Activated naive CD4-positive, alpha-beta T cell treated with Interleukin-2 at 50 U/mL for 16 hours (primary cell): ENCODE measurements at places on chromosomes 1 and 21.

DNA sequence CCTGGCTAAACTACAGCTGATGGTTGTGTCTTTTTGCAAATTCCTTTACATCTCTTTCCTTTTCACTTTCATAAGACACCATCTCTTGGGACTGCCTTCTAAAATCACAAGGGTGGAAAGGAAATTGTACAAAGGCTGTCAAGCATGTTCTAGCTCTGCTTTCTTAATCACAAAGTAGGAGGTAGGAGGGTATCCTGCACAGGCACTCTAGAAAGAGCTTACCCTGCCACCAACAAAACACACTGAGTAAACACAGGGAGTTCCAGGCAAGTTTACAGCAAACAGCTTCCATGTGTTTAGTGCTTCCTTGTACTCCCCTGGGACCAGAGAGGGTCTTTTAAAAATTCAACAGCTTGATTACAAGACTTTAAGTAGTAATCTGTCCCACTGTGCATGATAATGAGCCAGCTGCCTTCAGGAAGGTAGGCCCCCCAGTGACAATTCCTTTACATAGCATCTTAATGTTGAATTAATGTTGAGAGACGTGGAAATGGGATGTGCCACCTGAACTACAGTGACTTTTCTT lies 2.4 kb downstream of the PLPP3 start:
- no peak for DNase-seq

DNA sequence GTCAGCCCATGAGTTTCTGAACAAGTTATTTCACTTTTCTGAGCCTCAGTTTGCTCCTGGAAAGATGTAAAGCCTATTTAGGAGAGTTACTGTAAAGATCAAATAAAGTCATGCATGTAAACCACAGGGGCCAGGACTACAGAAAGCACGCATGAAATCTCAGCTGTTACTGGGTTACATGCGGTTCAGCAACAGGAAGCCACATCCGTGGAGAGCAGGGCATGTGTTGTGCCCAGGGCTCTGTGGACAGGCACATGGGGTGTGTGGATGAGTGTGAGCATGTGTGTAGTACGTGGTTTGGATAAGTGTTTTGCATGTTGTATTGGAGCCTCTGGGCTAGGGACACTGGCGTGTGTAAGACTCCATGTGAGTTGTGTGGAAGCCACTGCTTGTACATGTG lies 2.2 kb upstream of the EPHA2 start:
- peak; percentile 23 for DNase-seq

DNA sequence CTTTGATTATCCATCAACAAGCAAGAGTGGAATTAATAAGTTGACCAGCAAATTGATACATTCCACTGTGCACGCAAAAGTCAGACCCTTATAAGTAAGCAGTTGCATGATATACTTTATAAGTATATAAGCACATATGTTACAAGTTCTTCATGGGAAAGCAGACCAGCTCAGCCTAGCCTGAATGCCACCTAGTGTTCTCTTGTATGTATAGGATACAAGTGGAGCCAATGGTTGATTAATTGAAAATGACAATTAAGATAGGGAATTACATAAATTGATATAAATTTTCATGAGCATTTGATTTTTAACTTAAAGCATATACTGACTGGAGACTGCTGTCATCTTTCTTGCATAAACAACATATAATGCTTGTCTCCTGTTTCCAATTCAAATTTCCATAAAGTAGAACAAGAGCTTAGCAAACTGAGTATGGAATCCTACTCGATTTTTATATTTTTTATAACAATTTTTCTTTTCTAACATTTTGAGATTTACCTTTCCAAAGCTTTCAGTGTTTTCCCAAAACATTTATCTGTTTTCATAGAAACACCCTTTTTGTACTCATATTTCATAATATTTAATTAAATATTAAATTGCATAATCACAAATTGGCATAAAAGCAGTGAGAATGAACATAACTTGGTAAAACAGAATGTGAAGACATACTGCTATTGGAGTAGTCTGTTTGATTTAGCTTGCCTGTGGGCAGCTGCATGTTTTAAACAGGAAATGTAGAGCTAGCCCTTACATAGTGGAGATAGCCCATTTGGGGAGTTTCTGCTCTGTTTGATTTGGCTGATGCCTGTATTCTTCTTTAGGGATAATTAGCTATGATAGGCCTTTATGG lies 62.8 kb downstream of the MAGI3 start:
- no peak for DNase-seq

GRCh38 chr1:227136210-227136820 lies 182.0 kb downstream of the CDC42BPA start:
- DNase-seq, result no peak

DNA sequence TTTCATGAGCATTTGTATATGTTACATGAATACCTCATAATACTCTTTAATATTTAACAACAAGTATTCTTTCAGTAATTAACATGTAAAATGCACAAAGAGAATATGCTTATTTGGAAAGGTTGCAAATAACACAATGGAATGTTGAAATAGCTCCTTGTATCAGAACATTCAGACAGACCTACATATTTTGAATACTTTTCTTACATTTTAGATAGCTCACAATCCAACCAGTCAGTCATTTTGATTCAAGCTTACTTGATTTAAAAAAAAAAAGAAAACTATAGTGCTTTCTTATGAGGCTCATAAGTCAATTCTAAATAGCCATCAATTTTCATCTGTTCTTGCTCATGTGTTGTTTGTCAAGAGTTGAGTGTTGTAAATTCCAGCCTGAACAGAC lies 518.8 kb downstream of the ADGRL2 start:
- no peak for DNase-seq

DNA sequence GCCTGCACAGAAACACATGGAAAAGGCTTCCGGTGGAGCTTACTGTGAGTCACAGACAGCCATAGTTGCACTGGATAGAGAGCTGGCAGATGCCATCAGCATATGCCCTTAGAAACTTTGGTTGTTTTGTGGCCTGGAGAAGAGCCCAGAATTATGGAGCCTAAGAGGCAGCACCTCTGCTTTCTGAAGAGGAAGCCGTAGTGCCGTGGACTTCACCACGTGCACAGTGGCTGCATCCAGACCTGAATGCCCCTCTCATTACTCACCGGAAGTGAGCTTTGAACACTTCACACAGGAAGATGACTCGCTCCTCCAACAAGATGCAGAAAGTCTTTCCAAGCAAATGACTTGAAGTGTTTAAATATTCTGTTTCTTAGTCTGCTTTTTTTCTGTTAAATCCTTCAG lies 28.4 kb downstream of the JUN start:
- peak; percentile 47 for DNase-seq

DNA sequence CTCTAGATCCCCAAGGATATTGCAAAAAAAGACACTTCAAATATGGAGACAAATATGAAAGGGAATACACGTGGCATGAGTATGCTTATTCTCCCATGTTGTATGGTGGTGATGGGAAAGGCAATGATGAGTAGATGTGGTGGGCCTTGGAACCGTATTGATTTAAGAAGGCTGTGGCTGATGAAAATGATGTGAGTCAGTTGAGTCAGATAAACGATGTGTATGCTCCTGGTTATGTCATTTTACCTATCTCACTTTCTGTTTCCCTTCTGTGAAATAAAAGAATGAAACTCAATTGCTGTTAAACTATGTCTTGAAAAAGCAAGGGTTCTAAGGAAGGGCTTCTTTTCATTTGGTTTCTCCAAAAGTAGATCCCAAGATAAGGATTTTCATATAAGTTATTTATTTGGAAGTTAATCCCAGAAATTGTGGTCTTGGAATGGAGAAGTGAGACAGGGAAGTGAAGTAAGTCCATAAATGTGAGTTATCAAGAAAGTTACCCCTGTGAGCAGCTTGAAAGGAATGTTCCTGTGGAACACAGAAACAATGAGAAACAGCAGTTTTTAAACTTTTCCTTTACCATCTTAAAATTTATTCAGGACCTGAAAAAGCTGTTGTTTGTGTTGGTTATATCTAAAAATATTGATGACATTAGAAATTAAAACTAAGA lies 292.0 kb downstream of the DUSP10 start:
- DNase-seq, result no peak

DNA sequence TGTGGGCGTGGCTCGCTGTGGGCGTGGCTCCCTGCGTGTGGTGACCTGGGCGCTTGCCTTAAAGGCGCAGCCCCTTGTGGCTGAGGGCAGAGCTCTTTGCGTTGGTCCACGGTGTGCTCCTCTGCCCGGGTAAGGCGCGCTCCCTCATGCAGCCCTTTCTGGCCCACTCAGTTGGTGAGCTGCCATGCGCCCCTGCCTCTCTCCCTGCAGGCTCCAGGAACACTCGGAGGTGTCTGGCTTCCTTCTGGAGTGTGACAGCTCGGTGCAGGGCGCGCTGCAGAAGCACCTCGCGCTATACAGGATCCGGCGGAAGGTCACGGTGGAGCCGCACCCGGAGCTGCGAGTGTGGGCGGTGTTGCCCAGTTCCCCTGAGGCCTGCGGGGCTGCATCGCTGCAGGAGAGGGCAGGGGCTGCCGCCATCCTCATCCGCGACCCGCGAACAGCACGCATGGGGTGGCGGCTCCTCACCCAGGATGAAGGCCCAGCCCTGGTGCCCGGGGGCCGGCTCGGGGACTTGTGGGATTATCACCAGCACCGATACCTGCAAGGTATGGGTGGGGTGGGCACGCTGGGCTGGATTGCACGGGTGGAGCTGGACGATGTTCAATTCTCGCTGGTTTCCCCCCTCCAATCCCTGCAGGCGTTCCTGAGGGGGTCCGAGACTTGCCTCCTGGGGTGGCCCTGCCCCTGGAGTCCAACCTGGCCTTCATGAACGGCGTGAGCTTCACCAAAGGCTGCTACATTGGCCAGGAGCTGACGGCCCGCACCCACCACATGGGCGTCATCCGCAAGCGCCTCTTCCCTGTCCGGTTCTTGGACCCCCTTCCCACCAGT lies 9.1 kb downstream of the IBA57 start:
- peak; percentile 21 for DNase-seq

GRCh38 chr1:230308039-230308438 lies 118.1 kb downstream of the PGBD5 start:
- no peak for DNase-seq

DNA sequence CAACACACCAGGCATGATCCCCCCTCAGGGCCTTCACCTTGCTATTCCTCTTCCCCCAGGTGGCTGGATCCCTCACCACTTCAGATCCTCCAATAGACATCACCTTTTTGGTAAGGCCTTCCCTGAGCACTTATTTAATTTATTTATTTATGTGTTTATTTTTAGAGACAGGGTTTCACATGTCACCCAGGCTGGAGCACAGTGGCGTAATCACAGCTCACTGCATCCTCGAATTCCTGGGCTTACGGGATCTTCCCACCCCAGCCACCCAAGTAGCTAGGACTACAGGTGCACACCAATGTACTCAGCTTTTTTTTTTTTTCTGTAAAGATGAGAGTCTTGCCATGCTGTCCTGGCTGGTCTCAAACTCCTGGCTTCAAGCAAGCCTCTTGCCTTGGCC lies 17.2 kb downstream of the KCNN3 start:
- DNase-seq, result no peak

- no peak for DNase-seq
Observed at GRCh38 chr1:56375326-56375804, 204.0 kb downstream of the PLPP3 start.

GRCh38 chr1:41822866-41823265 lies 95.9 kb downstream of the HIVEP3 start:
- DNase-seq, result no peak

- DNase-seq, result no peak
Observed at GRCh38 chr1:48629867-48630266, 146.8 kb downstream of the BEND5 start.

DNA sequence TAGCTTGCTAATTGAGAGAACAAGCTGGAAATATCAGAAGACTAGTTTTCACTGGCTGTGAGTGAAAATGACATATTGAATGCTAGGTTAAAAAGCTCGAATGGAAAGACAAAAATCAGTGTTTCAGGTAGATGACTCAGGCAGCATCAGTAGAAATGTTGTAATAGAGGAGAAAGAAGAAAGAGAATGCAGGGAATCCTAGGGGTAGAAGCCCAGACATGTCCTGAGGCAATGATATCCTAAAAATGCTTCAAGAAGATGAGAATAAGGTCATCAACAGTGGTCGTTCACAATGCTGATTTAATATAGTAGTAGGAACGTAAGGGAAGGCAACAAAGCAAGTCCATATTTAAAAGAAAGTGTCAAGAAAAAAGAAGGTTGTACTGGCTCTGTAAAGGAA lies 96.7 kb upstream of the HP1BP3 start:
- no peak for DNase-seq

DNA sequence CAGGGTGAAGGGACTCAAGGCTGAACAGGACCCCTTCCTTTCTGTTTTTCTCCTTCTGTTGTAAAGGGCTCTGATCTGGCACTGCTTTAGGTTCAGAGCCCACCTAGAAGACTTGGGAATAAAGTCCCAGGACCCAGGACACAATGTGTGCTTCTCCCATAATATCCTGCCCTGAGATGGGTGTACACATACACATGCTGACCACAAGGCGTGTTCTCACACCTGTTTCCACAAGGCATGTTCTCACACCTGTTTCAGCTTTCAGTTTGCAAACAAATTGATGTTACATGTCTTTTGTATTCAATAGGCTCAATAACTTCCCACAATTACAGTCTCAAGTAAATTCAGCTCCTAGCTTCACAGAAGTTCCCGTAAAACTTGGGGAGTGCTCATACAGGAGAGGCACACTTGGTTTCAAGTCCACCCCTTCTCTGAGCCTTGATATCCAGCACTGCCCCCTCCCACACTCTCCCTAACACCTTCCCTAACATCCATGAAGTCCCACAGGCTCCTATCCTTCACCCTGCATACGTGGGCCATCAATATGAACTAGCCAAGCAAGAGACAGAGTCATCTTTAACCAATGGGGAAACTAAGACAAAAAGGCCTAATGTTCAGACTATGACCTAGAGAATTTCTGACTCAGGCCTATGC lies 41.7 kb downstream of the ERI3 start:
- no peak for DNase-seq

GRCh38 chr1:194289569-194290266 lies 1103.3 kb upstream of the B3GALT2 start:
- peak; percentile 46 for DNase-seq

GRCh38 chr21:31299291-31300147 lies 44.5 kb downstream of the TIAM1 start:
- no peak for DNase-seq

DNA sequence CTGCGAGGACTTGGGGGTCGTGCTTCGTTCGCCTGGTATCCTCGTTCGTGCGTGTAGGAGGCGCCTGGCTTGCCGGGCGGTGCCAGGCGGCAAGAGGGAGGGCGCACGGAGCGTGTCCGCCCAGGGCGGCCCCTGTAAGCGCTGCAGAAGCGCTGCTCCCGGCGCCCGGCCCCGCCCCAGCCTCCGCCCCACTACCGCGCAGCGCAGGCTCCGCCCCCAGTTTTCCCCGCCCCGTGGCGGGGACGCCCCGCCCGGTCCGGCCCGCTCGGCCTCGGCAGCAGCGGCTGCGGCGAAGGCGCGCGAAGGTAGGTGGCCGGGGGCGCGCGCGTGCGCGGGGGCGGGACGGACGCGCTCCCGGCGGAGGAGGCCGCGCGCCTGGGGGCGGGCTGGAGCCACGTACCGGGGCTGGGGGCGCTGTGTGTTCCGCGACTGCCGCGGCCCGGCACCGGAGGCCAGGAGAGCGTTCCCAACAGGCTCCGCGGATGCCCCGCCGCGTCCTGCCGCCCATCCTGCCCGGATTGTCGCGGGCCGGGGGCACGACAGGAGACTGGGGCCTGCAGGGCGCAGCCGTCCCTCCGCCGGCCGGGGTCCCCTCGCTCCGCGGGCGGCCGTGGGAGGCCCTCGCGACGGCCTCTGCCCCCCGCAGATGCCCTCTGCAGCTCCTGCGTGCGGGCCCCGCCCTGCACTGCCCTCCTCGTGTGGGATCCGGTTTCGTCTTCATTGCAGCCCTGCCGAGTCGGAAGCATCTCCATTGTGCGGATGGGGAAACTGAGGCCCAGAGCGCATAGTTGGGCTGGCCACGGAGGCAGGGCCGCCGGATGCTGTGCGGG lies 7.7 kb upstream of the CROCC start:
- peak; percentile 97 for DNase-seq

- DNase-seq, result no peak
Observed at GRCh38 chr1:108841703-108842102, 15.2 kb downstream of the AKNAD1 start.

GRCh38 chr1:7473223-7474142 lies 297.6 kb upstream of the VAMP3 start:
- DNase-seq, result no peak
